Hippocampal formation (tissue), 2 donors: ENCODE measurements at places on chromosomes 11 and 22.

DNA sequence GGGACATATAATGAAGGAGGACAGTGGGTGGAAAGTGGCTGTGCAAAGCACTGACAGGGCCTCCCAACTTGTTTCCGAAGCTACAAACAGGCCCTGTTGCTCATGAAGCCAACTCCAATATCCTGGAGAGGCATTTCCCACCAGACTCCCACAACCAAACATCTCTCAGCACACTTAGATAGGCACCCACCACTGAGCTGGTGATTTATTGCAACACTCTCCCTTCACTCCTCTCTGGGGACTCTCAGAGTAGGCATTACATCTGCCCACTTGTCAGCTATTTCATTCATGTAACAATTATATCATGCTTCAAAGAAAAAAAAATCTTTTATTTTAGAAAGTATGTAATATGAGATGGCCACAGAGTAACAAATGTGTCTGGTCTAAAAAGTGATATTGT lies 32.1 kb upstream of the PPP2R1B start:
- DNase-seq, result no peak

DNA sequence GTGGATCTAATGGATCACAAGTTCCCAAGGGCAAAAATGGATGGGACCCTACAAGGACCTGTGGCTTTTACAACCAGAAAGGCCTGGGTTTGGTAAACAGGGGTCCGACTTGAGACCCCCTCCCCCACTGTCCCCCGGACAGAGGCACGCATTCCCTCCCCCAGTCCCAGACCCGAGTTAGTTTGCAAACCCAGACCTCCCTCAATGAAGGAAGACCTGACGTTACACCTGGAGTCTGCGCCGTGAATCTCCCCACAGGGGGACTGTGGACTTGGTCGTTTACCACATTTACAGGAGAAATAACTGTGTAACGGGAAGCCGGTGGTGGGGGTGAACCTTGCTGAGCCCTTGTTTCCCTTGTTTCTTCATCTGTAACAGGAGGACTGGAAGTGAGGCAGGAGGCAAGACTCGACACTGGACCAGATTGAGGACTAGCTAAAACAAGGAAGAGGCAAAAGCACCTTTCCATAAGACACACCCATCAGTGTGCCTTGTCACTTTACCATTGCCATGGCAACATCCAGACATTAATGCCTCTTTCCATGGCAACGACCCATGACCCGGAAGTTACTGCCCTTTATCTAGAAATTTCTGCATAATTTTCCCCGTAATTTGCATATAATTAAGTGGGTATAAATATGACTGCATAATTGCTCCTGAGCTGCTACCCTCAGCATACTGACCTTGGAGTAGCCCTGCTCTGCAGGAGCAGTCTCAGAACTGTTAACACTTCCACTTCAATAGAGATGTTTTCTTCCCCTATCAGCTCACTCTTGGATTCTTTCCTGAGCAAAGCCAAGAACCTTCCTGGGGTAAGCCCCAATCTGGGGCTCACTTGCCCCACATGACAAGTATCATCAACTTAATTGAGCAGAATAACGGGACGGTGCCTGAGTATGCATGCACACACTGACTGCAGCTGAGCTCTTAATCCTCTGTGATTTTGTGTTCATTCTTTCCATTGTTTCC lies 25.4 kb downstream of the PDGFB start:
- no peak for DNase-seq

DNA sequence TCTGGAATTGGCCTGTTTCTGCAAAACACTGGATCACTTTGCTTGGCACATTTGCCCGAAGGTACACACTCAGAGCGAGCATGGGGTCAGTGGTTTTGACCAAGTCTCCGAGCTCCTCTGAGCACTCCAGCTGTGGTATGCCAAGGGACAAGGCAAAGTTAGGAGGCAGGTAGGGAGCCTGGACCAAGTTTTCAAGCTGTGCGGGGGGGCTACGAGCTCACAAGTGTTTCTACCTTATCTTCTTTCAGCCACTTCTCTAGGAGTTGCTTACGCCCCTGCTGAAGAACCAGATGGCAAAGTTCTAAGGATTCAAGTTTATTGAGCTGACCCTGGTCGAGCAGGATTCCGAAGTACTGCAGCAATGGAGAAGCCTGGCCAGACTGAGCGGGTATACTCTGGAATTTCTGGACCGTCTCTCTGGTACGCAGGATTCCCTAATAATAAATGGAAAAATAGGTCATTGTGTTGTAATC lies 54.7 kb upstream of the SLC25A1 start:
- DNase-seq, result no peak

- DNase-seq, result no peak
Observed at GRCh38 chr22:39039306-39040126, 1.1 kb upstream of the APOBEC3F start.

DNA sequence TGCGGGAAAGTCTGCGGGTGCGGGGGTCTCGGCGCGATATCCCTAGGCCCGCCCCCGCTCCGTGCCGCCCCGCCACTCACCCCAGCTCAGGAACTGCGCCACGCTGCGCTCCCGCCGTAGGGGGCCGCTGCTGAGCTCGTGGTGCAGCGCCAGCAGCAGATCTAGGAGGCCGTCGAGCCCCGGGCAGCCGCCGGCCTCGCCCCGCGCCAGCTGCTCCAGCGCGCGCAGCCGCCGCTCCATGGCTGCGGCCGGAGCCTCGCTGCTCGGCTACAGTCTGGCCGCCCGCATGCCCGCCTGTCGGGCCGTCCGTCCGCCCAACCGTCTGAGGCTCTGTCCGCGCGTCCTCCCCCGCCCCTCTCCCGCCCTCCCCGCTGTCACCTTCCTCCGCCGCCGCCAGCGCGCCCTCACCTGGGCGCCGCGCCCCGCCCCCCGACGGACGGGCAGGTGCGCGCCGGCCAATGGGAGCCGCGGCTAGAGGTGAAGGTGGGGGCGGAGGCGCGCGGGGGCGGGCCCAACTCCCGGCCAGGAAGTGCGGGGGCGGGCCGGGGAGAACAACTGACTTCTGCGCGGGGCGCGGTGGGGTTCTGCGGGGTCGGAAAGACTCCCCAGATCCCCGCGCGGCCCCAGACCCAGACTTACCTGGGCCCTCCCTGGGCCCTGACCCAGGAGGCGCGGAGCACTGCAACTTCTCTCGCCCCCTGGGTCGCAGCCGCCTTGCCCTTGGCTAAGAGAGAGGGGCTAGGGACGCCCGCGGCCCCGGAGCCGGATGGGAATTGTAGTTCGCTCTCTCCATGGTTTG lies at the start of gene CDC42BPG:
CDC42BPG (minus strand) TSS at position 324 of the 799 bp plus-strand sequence; CDS start at position 240, 84 bp downstream.
- no peak for DNase-seq

DNA sequence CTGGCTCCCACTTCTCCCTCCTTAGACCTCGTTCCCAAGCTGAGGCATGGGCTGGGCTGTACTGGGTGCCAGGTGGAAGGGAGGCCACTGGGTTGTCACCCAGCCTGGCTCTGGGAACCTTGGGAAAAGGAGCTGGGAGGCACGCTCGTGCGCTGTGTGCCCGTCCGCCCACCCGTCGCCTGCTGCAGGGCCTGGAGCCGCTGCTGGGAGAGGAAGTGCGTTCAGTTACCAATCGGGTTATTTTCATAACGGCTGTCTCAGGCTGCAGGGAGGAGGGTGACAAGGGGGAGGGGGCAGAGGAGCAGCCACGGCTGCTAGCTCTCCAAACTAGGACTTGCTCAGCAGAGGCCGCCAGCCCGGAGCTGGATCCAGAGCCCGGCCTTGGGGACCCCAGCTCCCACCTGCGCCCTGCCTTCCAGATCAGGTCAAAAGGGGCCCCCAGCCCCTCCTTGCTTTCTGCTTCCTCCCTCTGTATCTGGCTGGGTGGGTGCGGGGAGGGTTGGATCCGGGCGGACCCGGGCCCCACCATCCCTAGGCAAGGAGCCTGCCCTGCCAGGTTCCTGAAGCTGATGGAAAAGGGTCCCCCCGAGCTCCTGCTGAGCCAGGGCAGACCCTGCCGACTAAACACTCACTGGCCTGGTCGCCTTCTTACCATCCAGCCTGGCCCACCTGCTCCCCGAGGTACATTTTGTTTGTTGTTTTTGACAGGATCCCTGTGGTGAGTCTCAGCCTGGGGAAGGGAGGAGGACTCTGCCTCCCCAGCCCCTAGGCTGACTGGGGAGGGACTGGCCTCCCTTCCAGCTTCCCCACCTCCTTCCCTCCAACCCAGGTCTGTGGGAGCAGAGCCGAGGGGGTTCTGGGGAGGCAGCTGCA lies 14.3 kb downstream of the DGKZ start:
- DNase-seq, result peak; percentile 30

DNA sequence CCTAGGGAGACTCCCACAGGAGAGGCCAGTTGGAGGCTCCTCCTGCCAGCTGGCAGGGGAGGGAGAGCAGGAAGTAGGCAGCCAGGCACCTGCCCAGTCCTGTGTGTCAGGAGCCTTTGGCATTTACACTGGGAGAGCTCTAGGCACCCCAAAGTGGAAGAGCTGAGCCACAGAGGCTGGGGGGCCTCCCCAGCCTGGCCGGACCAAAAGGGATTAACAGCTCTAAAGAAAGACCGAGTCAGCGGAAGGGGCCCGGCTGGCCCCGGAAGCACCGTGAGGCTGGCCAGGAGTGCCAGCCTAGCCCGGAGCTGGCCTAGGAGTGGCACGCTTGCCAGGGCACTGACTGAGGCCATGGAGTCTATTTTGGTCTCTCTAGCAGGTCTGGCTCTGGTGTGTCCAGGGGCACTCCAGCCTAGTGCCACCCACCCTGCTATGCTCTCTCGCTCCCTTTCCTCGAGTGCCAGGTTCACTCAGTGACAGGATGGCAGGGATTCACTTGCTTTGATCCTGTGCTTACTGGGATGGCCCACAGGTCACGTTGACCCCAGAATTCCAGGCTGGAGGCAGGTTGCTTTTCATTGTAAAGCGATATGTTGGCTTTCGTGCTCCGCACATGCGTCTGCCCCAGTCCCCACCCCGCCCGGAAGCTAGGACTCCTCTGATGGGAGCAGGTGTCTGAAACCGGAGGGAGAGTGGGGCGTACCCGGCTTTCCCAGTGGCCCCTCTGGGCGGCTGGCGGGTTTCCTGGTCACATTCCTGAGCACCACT lies 3.3 kb upstream of the KMT5B start:
- DNase-seq, result no peak
